Activated T-cell treated with anti-CD3 and anti-CD28 coated beads, Interleukin-2, amount 50 U/mL, for 24 hours (primary cell): ENCODE measurements at places on chromosomes 6 and 20.

- peaks cover 14% of the 10 kb centered on the region for H3K36me3 ChIP-seq
- H3K4me1 ChIP-seq: peaks cover 88% of the 10 kb centered on the region
Observed at GRCh38 chr6:16320533-16321340, 82.3 kb downstream of the GMPR start.

- H3K4me3 ChIP-seq: no peak overlapping the region
- H3K27ac ChIP-seq: no peak overlapping the region
- peaks cover 2% of the 10 kb centered on the region for H3K4me1 ChIP-seq
- no peaks in the 10 kb centered on the region for H3K36me3 ChIP-seq
Observed at GRCh38 chr6:134065706-134066105, 13.3 kb upstream of the SLC2A12 start.

DNA sequence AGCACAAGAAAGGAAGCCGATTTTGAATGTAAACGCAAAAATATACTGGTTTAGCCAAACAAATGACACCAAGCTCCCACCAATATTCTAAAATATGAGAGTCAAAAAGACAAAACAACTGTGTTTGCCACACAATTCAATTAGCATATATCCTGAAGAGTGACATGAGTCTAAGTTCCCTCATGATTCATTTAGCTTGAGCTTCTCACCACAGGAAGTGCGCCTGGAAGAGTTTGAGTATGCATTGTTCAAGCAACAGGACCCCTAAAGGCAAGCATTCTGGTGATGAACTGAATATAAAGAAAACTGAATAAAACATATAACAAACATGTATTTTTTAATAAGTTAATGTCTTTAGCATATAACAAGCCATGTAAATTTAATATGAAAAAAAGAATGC is 115.2 kb upstream of the RUNX2 start:
- peaks cover 28% of the 10 kb centered on the region for H3K4me1 ChIP-seq
- peaks cover 27% of the 10 kb centered on the region for H3K36me3 ChIP-seq
- no peak overlapping the region for H3K27ac ChIP-seq

- no peak overlapping the region for H3K4me3 ChIP-seq
- H3K36me3 ChIP-seq: peaks cover 34% of the 10 kb centered on the region
- peaks cover 28% of the 10 kb centered on the region for H3K4me1 ChIP-seq
- H3K27ac ChIP-seq: no peak overlapping the region
- no peaks in the 10 kb centered on the region for H3K27me3 ChIP-seq
Observed at GRCh38 chr6:87333033-87333432, 4.0 kb upstream of the GJB7 start.

GRCh38 chr6:157323966-157324300 is 614 bp upstream of the TMEM242 start:
- peak overlapping the region; percentile 99 for H3K4me3 ChIP-seq
- peak overlapping the region; percentile 95 for H3K27ac ChIP-seq
- H3K36me3 ChIP-seq: peaks cover 26% of the 10 kb centered on the region
- H3K27me3 ChIP-seq: peaks cover 36% of the 10 kb centered on the region
- DNase-seq: peak; percentile 65

- DNase-seq: no peak
- H3K27ac ChIP-seq: no peak overlapping the region
- peaks cover 2% of the 10 kb centered on the region for H3K27me3 ChIP-seq
- H3K4me3 ChIP-seq: no peak overlapping the region
- no peaks in the 10 kb centered on the region for H3K4me1 ChIP-seq
- no peaks in the 10 kb centered on the region for H3K36me3 ChIP-seq
Observed at GRCh38 chr6:125132058-125132457, 21.5 kb upstream of the TPD52L1 start.

DNA sequence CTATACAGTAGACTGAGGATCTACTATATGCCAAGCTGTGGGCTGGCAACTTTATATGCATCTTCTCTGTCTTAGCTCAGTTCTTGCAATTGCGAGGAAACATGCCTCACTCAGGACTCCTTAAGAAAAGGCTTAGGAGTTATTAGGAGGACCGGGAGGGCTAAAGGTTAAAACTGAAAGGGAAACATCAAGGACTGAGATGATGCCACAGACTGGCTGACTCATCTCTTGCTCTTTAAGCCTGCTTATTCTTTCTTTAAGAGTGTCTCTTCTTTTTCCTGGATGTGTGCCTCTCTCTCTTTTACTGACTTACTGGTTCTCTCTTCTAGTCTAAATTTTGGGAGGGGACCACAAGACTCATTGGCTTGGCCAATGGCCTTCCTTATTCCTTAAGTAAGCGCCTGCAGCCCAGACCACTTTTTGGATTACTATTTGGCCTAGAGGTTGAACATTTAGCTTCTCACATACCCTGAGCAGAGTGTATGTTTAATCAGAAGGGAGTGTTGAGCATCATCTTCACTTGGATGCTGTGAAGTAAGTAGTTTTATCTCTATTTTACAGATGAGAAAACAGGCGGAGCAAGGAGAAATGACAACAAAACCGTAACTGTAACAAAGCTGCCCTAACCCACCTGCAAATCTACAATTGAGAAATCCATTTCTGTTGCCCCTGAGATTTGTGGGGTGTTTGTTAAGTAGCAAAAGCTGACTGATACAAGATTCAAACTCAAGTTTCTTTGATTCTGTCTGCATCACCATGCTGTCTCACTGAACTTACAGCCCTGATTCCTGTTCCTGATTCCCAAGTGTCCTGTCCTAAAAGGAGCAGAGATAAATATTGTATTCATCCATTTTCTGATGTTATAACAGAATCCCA is 7.2 kb upstream of the SDC4 start:
- peaks cover 57% of the 10 kb centered on the region for H3K4me1 ChIP-seq
- H3K36me3 ChIP-seq: no peaks in the 10 kb centered on the region
- no peaks in the 10 kb centered on the region for H3K27me3 ChIP-seq

DNA sequence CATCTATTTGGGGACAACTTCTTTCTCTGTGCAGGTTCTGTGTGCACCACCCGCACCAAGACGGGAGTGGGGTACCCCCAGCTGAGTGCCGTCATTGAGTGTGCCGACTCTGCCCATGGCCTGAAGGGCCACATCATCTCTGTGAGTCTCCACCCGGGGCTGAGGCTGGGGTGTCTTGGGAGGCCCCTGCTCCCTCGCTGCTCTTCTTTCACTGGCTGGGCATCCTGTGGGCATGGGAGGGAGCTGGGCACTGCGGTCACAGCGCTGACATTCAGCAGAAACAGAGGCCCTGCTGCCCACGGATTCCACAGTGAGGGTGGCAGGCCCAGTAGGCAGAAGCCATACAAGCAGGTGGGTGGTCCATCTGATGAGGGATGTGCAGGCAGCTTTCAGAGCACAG is 40.4 kb downstream of the GMPR start:
- H3K4me1 ChIP-seq: peaks cover 1% of the 10 kb centered on the region
- DNase-seq: no peak
- H3K4me3 ChIP-seq: no peak overlapping the region
- H3K27me3 ChIP-seq: no peaks in the 10 kb centered on the region
- no peak overlapping the region for H3K27ac ChIP-seq
- no peaks in the 10 kb centered on the region for H3K36me3 ChIP-seq

GRCh38 chr6:91705646-91706045 is 1118.8 kb upstream of the MAP3K7 start:
- no peak overlapping the region for H3K27ac ChIP-seq
- no peak for DNase-seq
- no peaks in the 10 kb centered on the region for H3K36me3 ChIP-seq

DNA sequence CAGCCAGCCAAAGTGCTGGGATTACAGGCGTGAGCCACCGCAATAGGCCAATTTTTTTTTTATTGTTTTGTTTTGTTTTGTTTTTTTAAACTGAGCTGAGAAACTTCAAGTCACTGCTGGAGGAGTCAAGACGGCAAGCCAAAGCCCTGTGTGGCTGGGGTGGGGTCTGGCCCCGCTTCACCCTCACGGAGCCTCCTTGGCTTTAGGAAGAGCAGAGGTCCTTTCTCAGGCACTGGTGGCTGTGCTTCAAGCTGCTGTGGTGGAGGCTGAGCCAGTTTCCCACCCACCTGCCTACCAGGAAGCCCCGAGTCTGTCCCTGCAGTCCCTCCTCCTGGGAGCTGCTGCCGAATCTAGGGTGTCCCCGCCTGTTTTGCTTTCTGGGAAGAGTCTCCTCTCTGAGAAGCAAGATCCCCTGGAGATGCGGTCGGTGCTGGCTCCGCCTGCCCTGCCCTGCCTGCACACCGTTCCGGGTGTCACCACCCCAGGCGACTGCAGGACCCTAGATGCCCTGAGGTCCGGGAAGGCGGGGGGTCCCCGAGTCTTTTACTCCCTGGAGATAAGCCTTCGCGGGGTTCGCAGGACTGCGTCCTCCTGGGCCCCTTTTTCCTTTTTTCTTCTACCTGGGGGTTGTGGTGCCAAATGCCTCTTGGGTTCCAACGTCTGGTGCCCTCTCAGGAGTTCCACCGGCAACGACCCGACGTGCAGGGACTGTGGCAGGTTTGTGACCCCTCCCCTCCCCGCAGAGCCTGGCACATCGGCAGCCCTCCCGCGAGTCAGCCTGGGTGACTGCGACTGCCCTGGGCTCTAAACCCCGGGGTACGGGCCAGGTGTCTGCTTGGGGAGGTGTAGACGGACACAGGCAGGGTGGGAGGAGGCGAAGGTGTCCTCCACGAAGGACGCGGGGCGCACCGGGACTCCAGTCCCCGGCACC is 100.7 kb downstream of the TAF4 start:
- no peaks in the 10 kb centered on the region for H3K4me1 ChIP-seq
- H3K27ac ChIP-seq: no peak overlapping the region
- no peak for DNase-seq
- no peak overlapping the region for H3K4me3 ChIP-seq

DNA sequence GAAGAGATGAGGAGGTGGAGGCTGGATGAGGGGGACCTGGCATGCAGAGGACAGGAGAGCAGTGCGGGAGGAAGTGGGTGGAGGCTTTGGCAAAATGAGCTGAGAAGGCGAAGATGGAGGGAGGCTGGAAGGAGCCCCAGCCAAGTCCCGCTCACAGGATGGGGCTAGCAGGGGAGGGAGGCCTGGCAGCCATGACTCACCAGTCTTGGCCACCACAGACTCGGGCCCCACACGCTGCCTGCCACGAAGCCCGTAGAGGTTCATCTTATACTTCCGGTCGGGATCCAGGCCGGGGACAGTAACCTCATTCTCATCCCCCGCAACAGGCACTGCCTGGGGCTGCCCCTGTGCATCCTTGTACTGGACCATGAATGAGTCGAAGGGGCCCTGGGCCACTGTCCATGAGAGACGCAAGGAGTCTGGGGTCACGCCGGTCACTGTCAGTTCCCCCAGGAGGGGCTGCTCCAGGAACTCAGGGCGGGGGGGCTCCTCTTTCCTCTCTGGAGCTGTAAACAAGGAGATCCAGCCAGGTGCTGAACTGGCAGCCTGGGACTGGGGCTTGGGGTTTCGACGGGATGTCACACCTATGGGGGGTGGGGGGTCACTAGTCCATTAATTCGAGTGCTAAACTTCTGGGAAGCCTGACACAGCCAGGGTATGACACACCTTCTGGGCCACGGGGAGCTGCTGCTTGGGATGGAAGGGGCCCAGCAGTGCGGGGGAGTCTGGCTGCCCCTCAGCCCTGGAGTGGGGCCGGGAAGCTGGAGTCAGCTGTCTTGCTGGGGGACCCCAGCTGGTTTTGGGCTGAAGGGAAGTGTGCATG is 27.8 kb downstream of the TNXB start:
- H3K4me1 ChIP-seq: peaks cover 4% of the 10 kb centered on the region
- H3K4me3 ChIP-seq: no peak overlapping the region
- H3K36me3 ChIP-seq: no peaks in the 10 kb centered on the region
- no peak for DNase-seq

DNA sequence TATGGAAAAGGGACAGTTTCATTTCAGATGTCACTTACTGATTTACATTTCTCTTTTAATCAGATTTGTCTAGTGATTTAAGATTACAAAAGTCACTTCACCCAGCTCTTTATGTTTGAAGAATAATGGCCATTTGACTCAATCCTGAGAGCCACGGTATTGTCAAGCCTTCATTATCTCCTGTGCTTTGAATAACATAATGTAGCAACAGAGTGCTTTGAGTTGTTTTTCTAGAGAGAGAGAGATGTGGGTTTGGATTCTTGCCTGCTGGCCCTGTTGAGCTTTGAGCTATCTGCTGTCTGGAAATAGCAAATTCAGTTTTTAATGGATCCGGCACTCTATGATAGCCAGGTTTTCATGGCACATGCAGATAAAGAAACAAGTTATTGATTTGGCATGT is 478.4 kb upstream of the SOX4 start:
- no peak overlapping the region for H3K4me3 ChIP-seq
- no peaks in the 10 kb centered on the region for H3K27me3 ChIP-seq

DNA sequence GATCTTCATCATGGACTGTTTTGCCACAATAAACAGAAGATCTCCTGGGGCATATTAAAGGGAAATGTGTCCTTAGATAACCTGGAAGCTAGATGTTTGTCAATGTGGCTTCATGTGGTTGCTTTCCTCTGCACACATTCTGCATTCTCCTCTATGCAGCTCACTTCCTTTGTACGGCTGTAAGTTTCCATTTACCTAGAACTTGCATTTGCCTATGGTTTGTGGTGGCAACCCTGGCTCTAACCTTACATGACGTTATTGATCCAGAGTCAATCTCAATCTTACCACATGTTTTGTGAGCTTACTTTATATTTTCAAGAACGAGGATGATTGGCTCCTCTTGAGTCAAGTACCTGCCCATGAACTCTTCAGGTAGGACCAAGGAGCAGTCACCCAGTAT is 863.1 kb downstream of the MAFB start:
- peaks cover 4% of the 10 kb centered on the region for H3K4me1 ChIP-seq
- H3K4me3 ChIP-seq: no peak overlapping the region
- no peak for DNase-seq
- H3K36me3 ChIP-seq: no peaks in the 10 kb centered on the region
- H3K27ac ChIP-seq: no peak overlapping the region
- H3K27me3 ChIP-seq: no peaks in the 10 kb centered on the region

- H3K27me3 ChIP-seq: no peaks in the 10 kb centered on the region
- H3K4me3 ChIP-seq: no peak overlapping the region
- no peak overlapping the region for H3K27ac ChIP-seq
- H3K36me3 ChIP-seq: peaks cover 8% of the 10 kb centered on the region
- H3K4me1 ChIP-seq: peaks cover 76% of the 10 kb centered on the region
- DNase-seq: no peak
Observed at GRCh38 chr6:47495954-47496545, 18.5 kb downstream of the CD2AP start.

DNA sequence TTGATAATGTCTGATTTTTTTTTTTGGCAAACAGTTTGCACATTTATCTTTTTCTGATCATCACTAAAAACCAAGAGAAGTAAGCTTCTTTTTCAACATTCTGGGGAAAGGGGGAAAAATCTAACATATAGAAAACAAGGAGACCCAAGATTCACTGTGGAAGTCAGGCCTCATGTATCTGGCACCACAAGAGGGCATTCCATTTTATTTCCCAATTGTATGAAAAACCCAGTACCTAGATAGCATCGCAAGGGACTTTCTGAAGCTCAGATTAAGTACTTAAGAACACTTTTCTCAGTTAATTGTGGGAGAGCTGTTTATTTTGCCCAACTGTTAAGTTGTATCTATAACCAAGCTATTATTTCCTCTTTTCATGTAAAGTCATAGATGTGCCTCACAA is 152.9 kb downstream of the KLHL32 start:
- no peak overlapping the region for H3K4me3 ChIP-seq
- no peak overlapping the region for H3K27ac ChIP-seq
- H3K36me3 ChIP-seq: no peaks in the 10 kb centered on the region

GRCh38 chr20:43731927-43732326 is 5.1 kb upstream of the GTSF1L start:
- H3K4me1 ChIP-seq: peaks cover 47% of the 10 kb centered on the region
- H3K27ac ChIP-seq: no peak overlapping the region
- peaks cover 2% of the 10 kb centered on the region for H3K27me3 ChIP-seq

- DNase-seq: no peak
- H3K36me3 ChIP-seq: no peaks in the 10 kb centered on the region
- peaks cover 17% of the 10 kb centered on the region for H3K4me1 ChIP-seq
- no peak overlapping the region for H3K4me3 ChIP-seq
Observed at GRCh38 chr6:26116267-26116666, 29.0 kb downstream of the HFE start.

- H3K4me3 ChIP-seq: peak overlapping the region; percentile 94
- H3K36me3 ChIP-seq: peaks cover 34% of the 10 kb centered on the region
- no peaks in the 10 kb centered on the region for H3K27me3 ChIP-seq
- H3K27ac ChIP-seq: peak overlapping the region; percentile 97
Observed at GRCh38 chr20:41138475-41139226, 1.3 kb downstream of the PLCG1 start.
